Stimulated activated CD4-positive, alpha-beta T cell treated with anti-CD3 and anti-CD28 coated beads, Interleukin-1b, Interleukin-23, amount 100 ng/mL, for 4 hours (primary cell): ENCODE measurements at places on chromosomes 11 and 22.

DNA sequence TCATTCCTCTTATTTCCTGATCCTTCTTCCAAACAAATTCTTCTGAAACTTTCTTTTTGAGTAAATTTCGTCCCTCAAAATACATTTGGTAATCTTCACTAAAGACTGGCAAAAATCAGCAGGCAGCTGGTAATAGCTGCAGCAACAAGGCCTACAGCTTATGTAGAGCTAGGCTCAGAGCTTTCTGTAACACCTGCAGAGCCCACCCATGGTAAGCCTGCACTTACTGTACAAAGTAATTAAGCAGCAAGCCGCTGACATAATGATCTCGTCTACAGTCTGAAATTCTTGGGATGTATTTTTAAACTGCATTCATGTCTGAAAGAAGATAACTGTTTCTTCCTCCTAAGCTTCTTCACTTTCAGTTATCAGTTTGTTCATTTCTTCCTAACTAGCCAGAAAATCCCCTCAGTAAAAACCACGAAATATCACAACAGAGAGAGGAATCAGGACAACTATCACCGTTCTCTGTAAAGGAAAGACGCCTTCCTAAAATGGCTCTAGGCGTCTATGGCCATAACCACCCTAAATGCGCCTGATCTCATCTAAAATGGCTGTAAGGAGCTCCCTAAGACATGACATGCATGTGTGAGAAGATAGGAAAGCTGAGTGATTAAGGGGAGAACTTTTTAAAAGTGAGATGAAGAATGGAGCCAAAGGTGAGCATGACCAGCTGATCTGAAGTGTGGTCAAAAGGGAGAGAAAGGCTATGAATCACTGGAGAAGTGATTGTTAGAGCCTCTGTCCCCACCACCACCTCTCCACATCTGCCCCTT, 56.2 kb downstream of the DENND5A start:
- DNase-seq = no peak

DNA sequence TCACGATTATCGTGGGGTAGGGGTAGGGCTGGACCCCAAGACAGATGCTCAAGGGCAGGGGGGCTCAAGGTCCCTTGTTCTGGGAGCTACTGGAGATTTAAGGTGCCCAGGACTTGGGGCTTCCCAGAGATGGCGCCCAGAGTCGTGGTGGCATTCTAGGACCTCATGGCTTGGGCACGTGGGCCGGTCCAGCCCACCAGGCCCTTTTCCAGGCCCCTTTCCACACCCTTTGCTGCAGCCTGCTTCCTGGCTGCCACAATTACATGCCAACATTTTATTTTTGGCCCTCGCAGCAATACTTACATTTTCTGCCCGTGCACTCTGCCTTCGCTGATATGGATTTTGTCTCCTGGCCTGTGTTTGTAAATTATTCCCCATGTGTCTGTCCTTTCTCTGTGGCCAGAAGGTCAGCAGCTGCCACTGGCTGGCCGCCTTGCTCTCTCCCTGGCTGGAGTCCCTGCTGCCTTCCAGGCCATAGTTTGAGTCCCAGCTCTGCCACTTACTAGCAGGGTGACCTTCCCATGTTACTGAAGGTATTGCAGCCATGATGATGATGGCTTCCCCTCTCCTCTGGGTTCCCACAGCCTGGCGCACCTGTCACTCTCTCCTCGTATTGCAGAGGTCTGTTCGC, 11.2 kb downstream of the MB start:
- DNase-seq = no peak

GRCh38 chr11:64934682-64935358, 873 bp downstream of the GPHA2 start:
- DNase-seq = no peak

DNA sequence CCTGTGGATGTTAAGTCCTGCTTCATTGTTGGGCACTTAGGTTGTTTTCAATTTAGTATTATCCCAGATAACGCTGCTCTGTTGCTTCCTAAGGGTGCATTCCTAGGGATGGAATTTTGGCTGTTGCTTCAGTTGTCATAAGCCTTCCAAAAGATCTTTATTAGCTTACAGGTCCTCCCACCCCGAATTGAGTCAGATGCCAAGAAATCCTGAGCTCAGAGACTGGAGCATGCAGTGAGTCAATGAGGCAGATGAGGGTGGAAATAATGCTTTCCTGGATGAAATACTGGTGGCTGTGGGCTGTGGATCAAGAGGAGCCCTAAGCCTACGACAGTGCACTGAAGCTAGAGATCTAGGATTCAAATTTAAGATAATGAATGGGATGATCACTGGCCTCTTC, 10.7 kb upstream of the IL18BP start:
- DNase-seq = no peak

- no peak for DNase-seq
Measured at GRCh38 chr11:1481861-1482441, 4.6 kb downstream of the MOB2 start.

GRCh38 chr22:37376643-37377042, 50.6 kb downstream of the ELFN2 start:
- no peak for DNase-seq

DNA sequence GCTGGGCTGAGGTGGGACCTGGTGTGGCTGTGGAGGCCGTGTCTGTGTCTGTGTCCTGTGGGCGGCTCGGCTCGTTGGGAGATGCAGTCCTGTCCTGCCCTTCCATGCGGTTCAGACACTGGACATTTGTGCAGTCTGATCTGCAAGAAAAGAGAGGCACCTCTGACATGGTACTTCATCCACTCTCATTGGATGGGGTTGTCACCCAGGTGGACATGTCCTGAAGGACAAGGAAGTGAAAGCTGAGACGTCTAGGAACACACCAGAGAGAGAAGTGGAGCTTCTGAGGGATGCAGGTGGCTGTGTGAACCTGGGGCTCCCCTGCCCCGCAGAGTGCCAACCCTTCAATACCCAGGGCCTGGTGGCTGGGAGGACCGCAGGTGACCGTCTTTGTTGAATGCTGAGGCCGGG, 18.4 kb downstream of the TBX1 start:
- DNase-seq = no peak

GRCh38 chr11:67675058-67675747, 780 bp upstream of the ALDH3B2 start:
- DNase-seq = no peak

GRCh38 chr22:48834404-48834803, 993.3 kb downstream of the BRD1 start:
- no peak for DNase-seq

DNA sequence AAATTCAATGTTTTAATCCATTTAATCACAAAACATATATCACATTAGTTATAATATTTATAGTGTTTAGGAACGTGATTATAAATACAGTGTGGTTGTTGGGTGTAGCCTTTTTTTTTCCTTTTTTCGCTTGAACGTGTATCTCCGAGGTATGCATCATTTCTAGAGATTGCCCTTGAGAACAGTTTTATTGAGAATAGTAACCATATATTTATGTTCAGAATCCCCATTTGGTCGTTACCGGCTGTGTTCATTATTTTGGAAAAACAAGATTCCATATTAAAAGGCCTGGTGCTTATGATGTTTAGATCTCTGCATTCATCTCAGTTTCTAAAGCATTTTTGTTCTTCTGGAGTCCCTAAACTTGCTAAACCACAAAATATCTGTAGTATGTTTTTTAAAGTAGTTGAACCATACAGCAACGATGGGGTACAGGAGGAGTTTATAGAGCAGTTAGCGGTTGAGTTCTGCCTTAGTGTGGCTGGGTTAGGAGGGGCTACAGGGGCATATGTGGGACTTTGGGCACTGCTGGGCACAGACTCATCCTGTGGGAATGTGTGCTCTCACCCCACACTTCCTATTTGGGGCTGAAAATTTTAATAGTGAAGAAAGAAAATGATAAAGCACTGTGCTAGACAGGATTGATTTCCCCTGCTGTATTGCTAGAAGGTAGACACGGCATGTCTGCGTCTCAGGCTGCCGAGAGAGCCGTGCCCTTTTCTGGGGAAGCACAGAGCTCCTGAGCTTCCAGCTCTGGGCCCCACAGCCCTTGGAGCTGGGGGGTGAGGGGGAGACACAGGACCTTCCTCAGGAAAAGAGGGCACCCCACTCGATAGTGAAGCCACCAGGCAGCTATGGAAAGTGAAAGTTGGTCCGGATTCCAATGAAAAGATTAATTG, 81.5 kb upstream of the PPARA start:
- DNase-seq = no peak

- no peak for DNase-seq
Measured at GRCh38 chr11:99535819-99536218, 515.1 kb downstream of the CNTN5 start.

DNA sequence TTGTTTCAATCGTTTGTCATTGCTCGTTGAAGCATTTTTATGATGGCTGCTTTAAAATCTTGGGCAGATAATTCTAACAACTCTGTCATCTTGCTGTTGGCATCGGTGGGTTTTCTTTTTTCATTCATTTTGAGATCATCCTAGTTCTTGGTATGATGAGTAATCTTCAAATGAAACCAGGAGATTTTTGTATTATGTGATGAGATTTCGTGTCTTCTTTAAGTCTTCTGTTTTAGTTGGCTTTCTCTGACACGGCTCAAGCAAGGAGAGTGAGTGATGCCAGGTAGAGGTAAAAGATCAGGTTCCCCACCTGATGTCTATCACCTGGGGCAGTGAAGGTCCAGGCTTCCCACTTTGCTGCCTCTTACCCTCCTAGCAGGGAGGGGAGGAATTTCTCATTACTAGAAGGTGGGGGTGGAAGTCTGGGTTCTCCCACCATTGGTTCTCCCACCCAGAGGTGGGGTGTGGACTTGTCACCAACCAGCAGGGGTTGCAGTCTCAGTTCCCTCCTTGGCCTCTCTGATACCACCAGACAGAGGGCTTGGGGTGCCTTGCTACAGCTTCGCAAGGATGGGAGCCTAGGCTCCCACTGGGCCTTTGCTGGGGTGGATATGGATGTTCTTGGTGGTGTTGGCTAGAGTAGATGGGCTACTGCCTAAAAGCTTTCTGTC, 12.9 kb downstream of the CDC45 start:
- no peak for DNase-seq
